DMS79 (cell line): ENCODE measurements at places on chromosomes 6 and 20.

DNA sequence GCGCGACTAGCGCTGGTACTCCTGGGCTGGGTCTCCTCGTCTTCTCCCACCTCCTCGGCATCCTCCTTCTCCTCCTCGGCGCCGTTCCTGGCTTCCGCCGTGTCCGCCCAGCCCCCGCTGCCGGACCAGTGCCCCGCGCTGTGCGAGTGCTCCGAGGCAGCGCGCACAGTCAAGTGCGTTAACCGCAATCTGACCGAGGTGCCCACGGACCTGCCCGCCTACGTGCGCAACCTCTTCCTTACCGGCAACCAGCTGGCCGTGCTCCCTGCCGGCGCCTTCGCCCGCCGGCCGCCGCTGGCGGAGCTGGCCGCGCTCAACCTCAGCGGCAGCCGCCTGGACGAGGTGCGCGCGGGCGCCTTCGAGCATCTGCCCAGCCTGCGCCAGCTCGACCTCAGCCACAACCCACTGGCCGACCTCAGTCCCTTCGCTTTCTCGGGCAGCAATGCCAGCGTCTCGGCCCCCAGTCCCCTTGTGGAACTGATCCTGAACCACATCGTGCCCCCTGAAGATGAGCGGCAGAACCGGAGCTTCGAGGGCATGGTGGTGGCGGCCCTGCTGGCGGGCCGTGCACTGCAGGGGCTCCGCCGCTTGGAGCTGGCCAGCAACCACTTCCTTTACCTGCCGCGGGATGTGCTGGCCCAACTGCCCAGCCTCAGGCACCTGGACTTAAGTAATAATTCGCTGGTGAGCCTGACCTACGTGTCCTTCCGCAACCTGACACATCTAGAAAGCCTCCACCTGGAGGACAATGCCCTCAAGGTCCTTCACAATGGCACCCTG is 1.6 kb downstream of the TPBG start:
- no peak for DNase-seq

DNA sequence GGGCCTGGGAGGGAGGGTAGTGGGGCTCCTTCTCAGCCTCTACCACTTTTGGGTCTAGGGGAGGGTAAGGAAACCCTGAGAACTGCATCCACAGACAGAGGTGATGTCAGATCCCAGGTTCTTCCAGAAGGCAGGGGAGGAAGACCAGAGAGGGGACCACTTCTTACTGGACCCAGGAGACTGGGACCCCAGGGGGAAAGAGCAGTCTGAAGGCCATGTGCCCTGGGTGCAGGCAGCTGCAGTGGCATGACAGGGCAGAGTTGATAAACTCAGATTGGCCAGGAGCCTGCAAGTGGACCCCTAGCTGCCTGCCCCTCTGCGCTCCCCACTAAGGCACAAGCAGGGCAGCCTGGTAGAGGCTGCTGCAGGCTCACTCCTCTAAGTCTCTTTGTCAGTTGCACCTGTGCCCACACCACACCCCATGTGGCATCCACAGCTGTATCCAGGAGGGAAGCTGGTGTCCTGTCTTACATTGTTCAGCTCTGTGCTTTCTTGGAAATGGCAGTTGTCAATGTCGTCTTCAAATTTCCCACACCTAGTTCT is 2.7 kb downstream of the CST9L start:
- no peak for DNase-seq

DNA sequence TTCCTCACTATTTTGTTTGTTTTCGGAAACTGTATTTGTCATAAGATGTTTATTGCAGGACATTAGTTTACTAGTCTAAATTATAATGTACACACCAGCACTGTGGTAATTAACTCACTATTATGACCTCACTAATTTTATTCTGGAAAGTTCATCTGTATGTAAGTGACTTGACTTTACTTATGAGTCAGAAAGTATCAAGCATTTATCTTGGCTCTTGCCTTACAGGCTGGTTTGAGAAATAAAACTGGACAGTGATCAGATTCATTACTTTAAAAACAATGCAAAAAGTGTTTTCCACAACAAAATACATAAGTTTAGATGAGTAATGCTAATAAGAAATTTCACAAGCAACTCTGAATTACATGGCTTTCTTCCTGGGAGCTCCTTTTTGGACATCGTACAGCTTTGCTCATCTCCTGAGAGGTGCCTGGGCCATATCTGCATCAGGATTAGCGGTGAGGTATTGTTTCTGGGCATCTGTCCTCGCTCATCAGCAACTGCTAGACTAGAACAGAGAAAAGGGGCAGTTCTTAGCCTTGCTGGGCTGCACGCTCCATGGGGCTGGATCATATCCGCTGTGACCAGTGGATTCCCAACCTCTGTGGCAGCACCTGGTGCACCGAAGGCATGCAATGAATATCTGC is 179.8 kb downstream of the SOD2 start:
- DNase-seq, result no peak

GRCh38 chr20:53982624-53983023 is 87.8 kb downstream of the BCAS1 start:
- no peak for DNase-seq

DNA sequence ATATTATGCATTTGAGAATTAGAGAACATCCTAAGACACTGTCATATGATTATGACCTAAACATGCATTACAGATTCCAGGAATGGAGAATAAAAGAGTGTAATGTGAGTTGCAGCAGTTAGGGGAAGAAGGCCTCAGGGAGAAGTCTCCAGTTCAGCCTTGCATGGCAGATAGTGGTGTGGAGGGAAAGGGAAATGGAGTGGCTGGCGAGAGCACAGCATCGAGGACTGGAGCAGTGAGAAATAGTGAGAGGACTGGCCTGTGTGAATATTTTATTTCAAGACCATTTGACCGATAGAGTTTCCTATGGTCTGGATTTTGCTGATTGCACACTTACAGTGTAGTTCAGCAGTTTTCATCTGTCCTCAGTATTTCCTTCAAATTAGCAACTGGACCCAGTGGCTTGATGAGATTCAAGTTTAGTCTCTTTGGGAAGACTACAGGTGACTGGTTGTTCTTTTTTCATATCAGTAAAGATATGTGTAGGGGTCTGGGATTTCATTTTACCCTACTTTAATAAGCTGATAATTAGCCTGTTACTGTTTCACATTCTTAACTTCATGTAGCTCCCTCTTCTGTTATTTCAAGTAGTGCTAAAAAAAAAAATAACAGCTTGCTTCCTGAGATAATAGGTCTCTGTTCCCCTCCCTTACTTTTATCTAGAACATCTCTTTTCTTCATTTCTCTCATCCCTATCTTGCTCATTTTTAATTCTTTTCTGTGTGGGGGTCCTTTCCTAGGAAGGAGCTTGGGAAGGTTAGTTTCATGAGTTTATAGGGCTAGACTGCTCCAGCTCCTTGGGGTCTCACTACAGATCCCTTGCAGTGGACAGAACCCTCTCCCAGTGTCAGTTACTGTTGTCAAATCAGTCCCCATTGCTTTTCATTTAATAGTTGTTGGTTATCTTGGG is 27.9 kb downstream of the BLTP3A start:
- DNase-seq, result no peak

GRCh38 chr6:64225503-64225902 is 589.9 kb downstream of the PHF3 start:
- DNase-seq, result no peak

DNA sequence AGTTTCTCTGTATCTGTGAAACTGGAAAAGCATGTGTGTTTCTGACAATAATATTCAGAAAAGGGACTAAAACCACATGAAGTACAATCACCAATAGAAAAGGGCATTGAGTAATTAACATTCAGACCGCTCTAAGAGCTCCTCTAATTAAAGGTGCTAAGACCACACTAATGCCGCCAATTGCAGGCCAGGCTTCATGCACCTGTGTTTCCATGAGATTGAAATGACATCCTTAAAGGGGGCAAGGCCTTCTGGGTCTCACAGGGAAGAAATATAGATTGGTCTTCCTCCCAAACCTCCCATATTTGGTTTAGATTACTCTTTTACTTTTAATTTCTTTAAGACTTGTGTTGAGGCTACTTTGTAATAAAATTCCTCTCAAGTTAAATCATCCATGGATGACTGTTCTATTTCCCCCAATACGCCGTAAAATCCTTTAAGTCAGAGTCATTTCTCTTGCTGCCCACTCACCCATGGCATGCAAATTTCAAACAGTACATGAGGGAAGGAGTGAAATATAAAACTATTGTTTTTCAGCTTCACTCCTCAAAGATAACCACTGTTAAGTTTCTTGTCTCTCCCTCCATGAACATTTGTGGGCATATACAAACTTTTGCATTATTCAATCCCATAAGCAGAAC is 110.6 kb downstream of the UBE3D start:
- DNase-seq, result no peak

DNA sequence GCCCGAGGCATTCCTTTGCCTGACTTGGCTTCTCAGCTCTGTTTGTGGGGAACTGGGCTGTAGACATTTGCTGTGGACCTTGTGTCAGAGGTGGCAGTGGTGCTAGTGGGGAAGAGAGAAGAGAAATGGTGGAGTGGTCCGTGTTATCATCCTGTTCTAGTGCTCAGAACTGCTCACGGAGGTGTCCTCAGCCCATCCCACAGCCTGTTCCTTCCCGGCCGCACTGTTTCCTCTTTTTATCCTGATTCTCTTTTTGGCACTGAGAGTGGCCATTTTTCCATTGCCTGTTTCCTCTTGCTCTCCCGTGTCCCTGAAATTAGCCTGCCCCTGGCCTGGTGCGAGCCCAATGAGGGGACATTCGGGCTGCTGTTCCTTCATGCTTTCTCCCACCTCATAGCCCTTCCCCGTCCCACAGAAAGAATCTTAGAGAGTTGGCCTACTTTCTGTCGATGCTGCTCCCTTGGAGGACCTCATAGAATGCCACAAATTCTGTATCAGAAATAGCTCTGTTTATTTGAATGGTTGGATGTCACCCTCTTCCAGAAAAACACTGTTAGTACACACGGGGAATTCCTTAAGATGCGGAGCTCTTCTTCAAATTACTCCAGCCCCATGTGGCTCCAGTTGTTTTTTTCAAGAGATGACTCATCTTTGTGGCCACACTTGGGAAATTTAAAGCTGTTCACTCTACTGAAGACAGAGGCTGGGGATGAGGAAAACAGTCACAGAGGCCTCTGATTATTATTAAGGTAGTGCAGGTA is 26.1 kb downstream of the FARS2 start:
- no peak for DNase-seq

- no peak for DNase-seq
These were observed 329.5 kb upstream of the HSF2 start for GRCh38 chr6:122069932-122070331.

- no peak for DNase-seq
These were observed 391.9 kb downstream of the CD109 start for GRCh38 chr6:74087899-74088298.

DNA sequence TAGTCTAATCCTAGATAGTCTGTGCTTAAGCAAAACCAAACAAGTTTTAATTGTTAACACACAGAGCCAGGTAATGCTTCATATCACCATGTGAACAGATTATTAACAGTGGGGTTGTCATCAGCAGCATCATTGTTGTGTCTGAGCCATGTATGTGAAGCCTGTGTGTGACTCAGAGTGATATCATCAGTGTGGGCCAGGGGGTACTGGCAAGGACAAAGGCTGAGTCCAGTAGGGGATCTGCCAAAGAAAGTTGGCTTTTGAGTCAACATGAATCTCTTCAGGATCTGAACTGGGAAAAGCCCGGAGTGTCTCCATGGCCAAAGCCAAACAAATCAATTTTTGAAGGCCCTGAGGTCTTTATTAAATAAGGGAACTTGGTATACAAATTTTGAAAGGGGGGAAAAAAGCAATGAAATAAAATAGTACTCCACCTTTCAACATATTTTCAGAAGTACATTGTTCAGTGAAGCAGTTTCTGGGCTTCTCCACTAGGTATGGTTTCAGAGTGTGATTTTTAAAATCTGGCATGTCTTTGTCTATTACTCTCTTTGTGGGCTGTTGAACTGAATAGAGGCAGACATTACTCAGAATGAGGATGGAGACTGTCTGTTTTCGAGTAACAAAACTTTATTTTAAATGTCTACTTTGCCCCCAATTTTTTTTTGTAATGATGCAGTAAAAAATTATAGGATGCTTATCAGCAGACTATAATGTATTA is 444.2 kb upstream of the JAG1 start:
- no peak for DNase-seq

GRCh38 chr20:13525225-13525940 is 113.3 kb downstream of the TASP1 start:
- no peak for DNase-seq

- DNase-seq, result no peak
These were observed 665 bp downstream of the FASTKD5 start for GRCh38 chr20:3158968-3159431.

- DNase-seq, result no peak
These were observed 656.0 kb downstream of the KIF16B start for GRCh38 chr20:15917283-15917682.

DNA sequence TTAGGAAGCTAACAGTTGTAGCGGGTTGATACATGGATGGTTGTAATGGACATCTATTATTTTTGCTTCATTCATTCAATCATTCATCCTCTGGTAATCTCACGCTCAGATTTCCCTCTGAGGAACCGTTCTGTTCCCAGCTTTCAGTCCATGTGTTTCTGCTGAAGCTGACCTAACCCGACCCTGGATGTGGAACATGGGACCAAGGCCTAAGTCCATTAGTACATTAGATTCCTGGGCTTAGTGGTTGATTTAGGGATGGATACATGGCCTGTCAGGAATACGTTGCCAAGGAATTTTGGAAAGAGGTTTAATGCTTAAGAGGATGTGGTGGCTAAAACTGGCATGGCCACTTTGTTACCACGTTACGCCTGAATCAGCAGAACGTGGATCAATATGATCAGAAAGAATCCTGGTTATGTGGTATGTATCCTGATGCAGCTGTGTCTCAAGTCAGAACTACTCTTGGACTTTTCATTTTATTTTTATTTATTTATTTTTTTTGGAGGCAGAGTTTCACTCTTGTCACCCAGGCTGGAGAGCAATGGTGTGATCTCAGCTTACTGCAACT is 4.1 kb upstream of the DHX35 start:
- DNase-seq, result no peak

- DNase-seq, result no peak
These were observed 40.7 kb downstream of the RGS17 start for GRCh38 chr6:153090241-153090930.

DNA sequence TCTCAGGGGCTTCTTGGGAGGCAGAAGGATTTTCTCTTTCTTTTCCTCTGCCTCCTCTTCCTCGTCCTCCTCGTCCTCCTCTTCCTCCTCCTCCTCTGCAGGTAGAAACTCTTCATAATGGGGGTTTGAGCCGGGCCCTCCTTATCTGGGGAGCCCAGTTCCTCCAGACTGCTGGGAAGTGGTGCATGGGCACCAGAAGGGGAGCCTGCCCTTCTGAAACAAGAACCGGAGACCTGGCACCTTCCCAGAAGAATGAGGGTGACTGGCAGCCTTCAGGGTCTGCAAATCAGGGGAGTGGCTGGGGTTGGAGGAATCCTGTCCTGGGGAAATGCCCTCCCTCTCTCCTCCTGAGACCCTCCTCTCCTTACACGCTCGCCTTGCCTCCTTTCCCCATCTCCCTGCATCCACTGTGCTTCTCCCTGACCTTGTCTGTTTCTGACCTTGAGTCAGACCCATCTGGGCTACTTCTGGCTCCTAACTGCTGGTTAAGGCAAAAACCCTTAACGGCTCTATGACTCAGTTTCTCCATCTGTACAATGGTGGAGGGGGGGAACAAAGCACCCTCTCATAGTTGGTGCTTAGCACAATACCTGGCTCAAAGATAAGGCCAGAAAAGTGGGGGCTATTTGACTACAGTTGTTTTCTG is 1.7 kb downstream of the TULP1 start:
- DNase-seq, result no peak
